ENCODE measurements at places on chromosomes 16 and 17.

GRCh38 chr16:82379551-82379950 lies 209.5 kb upstream of the MPHOSPH6 start:
- DNase-seq: no peak

DNA sequence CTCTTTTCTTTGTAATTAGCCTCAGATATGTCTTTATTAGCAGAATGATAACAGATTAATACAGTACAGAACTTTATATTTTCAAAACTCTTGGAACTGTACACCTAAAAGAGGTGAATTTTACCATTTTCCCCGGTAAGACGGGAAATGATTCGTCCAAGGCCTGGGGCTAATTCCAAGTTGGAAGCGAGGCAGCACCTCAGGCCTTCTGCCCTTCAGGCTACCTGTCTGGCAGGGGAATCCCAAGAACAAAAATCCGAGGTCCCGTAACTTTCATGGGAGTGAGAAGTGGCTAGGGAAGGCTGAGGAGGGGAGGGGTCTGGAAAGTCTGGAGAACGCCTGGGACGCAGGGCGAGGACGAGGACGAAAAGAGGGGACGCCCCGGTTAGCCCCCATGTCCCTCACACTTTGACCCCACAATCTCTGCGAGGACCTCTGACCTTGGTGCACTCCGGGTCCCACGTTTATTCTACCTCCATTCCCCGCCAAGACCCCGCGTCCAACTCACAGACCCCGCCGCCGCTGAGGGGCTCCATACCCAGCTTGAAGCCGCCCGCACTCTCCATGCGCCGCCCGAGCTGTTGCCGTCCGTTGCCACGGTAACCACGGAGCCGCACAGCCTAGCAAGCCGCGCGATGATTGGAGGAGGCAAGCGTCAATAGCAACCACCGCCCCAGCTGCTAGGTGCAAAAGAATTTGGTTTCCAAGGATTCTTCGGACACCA lies at the start of gene HYDIN:
HYDIN (minus strand) TSS at position 601 of the 724 bp plus-strand sequence. CDS start 43,827 bp downstream, outside the sequence.
- no peak for DNase-seq

DNA sequence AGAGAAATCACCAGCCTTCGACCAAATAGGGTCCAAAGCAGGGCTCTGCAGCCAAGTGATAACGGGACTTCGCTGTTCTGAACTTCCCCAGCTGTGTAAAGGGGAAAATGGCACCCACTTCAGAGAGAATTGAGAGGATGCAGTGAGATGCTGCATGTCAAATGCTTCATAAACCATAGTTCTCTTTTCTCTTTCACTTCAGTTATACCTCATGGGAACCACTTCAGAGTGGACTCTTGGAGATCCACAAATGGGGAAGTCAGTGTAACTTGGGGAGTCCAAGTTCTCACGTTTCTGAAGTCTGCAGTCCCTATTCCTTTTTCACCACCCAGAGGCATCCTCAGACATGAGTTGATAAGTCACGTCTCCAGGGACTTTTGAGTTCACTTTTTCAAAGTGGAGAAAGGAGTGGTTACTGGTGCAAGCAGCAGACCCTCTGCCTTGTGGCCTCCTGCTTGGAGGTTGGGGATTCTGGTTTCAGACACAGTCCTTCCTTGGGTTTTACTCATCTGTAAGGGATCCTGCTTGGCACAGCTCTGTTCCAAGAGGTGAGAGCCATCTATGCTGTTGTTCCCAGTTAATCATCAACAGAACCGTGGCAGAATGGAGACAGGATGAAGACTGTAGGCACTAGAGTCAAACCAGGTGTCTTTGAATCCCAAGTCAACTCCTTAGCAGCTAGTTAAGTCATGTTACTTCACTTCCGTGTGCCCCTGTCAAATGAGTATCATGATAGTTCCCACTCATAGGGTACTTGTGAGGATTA lies 123.4 kb upstream of the NOL11 start:
- DNase-seq: no peak

GRCh38 chr16:38941-39892 lies 14.2 kb downstream of the POLR3K start:
- DNase-seq: no peak
